Tibial artery (tissue), 4 donors: ENCODE measurements at places on chromosomes 2 and 18.

DNA sequence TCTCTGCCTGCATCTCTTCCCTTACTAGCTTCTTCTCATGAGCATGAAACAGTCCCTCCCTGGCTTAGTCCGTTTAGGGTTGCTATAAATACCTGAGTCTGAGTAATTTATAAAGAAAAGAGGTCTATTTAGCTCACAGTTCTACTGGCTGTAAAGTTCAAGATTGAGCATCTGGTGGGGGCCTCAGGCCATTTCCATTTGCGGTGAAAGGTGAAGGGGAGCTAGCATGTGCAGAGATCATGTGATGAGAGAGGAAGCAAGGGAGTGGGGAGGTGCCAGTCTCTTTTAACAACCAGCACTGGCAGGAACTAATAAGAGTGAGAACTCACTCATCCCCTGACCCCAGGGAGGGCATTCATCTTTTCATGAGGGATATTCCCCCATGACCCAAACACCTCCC lies 26.8 kb downstream of the RHBDD1 start:
- DNase-seq, result no peak

GRCh38 chr2:196823750-196824522 lies 14.8 kb upstream of the C2orf66 start:
- no peak for DNase-seq

DNA sequence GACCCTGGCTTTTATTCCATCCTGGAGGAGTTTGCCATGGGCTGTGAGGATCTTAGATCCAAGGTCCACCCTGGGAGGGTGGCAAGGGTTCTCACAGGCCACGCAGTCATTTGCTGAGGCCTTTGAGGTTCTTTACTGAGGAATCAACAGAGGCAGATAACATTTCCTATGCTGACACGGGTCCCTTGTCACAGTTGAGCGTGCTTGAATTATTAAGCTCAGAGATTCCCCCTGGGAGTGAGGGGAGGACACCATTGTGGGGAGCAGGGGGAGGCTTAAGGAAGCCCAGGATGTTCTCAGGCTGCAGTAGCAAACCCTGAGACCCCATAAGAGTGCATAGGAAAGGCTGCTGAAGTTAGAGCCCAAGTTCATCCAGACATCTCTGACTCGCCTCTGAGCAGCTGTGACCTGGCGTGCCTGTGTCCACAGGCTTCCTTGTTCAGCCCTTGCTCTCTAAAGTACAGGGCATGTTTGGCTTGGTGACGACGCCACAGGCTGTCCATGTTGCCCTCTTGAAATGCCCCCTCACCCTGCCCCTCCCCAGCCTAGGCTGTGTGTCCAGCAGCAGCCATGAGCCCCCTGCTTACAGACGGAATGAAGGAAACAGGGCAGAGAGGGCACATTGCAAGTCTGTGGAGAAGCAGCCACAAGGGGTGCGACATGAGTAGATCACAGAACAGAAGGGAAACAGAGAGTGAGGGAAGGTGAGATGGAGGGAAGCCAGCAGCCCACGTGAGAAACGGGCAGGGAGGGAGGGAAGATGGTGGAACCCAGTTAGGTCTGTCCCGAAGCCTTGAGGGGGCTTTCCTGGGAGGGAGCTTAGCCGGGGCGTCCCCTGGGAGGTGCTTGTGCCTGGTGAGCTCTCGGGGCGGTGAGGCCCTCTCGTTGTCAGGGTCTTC lies 34.0 kb downstream of the NAPG start:
- DNase-seq, result no peak

- DNase-seq, result no peak
Measured at GRCh38 chr18:44916429-44917207, 235.9 kb downstream of the SETBP1 start.

DNA sequence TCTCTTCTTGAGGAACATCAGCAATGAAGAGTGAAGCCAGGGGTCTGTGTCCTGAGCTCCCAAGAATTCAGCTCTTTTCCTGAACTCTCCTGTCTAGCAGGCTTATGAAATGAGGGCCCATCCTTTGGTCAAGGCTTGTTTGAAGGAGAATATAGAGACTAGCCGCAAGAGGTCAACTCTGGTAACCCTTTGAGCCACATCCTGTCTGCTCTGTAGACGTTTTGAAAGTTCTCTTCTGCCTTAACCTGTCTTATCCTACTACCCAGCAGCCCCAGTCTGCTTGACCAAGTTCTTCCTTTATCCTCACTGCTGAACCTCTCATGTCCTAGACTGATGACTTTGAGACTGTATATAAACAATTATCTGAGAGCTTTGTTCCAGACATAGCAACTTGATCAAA lies 5.4 kb downstream of the SEMA4F start:
- DNase-seq, result no peak

GRCh38 chr2:6909431-6910385 lies 7.5 kb upstream of the RNF144A start:
- DNase-seq, result no peak

DNA sequence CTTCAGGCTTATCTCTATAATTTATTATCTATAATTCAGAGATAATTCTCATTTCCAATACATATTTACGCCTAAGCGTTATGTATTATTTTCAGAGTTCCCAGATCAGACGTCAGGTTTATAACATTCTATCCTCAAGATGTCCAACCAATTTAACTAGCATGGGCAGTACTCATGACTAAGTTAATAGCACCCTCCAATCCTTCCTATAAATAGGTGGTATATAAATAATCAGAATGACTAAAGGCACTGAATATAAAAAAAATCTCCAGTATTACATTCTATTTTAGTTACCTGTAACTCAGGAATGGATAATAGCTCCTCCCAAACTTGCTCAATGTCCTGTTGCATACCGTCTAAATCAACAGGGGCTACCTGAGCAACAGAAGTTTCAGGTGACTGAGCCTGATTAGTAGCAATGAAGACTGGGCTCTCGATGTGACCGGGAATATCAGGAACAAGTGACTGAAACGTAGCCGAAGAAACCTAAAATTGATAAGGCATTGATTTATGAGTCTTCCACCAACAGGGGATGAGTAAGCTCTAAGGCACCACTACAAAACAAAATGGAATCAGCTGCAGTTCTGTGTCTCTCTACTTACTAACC lies 19.6 kb downstream of the HNRNPA3 start:
- DNase-seq, result no peak
